ENCODE measurements at places on chromosomes 11 and 22.
A peak's percentile ranks its signal among the peaks of the same experiment; 100 is the strongest.

DNA sequence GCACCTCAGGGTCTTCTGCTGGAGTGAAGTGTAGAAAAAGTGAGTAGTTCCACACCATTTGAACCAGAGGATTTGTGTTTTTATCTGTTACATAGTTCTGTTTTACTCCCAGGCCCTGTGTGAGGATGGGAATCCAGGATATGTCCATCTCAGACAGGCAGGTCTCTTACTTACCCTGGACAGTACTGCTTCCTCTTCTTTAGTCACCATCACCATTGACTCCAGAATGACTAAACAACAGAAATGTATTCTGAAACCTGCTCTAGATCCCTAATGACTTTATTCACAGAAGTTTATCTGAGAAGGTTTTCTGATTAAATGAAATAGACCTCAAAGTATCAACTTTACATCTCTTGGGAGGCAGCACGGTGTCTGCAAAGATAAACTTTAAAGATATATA, 33.6 kb downstream of the CYP2R1 start:
- DNase-seq: no peak

- DNase-seq: peak; percentile 95
Measured at GRCh38 chr11:33899400-33900037, 7.6 kb upstream of the LMO2 start.

DNA sequence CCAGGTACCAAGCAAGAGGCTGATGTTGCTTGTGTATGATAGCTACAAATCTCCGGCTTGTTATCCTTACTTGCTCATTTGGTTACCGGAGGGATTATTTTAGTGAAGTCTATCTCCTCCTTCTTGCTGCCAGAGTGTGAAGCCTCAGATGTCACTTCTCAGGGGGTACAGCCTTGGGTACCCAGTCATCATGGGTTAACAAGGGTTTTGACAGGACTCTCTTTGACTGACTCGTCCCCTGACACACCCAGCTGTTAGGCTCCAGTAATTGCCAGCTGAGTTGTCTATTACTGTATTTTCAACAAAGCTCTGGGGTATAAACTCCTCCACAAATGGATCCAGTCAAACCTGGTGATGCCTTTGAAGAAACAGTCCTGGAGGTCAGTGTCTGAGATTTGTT, 11.9 kb upstream of the PELI3 start:
- DNase-seq: no peak

DNA sequence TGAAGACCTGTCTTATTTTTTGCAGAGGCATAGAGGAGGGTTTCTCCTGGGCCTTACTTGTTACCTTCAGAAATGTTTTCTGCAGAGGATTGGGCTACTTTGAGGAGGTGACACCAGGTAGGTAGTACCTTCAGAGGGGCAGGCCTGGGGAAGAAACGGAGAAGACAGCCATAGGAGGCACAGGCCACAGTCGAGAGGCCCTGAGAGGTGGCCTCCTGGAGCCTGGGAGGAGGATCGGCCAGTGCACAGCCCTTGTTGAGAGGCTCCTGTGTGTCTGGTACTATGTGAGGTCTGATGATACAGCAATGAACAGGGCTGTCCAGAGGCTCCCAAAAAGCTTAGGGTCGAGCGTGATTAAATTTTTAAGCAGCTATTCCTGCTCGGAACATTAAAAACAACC, 11.5 kb downstream of the GTPBP1 start:
- no peak for DNase-seq

- DNase-seq: no peak
Measured at GRCh38 chr22:45709060-45709739, 37.6 kb downstream of the ATXN10 start.

DNA sequence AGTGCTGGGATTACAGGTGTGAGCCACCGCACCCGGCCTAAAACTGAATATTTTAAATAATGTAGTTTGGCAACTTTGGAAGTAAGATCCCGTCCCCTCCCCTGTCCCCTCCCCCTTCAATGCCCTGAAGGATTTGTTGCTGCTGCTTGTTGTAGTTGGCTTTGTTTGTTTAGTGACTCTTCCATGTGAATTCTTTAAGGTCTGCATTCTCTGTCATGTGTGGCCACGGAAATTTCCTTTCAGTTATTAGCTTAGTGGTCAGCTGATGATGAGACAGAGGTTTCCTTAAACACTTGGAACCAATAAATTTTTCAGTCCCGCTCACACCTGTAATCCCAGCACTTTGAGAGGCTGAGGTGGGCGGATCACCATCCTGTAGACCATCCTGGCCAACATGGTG, 109.9 kb downstream of the MPPED1 start:
- DNase-seq: no peak

DNA sequence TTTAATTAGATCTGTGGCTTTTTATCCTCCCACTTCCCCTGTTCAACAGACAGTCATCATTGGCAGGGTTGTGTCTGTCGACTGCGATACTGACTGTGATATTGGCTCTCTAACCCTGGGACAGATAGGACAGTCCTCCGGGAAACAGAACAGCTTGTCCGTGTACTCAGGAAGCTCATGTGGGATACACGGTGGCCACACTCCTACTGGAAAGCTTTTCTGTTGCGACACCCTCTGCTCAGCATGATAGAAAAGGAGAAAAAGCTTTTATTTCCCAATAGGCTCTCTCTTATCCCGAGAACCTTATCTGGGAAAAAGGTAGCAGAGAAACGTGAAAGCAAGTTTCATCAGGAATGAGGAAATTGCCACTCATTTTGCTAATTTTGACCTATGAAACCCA, 60.4 kb upstream of the HSPA8 start:
- DNase-seq: no peak

DNA sequence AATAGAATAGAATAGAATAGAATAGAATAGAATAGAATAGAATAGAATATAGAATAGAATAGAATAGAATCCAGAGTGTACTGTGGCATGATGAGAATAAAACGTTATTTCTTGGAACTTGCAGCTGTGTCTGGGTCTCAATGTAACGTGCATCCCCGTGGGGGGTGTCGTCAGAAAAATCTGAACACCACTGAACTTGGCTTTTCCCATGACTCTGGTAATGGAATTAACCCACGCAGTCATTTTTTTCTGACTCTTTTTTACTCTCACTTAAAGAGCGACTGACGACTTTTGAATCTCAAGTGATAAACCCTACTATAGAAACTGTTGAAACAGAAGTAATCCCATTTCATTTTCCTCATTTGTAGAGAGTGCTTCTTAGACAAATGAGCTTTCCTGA, 92.4 kb upstream of the BID start:
- DNase-seq: no peak

DNA sequence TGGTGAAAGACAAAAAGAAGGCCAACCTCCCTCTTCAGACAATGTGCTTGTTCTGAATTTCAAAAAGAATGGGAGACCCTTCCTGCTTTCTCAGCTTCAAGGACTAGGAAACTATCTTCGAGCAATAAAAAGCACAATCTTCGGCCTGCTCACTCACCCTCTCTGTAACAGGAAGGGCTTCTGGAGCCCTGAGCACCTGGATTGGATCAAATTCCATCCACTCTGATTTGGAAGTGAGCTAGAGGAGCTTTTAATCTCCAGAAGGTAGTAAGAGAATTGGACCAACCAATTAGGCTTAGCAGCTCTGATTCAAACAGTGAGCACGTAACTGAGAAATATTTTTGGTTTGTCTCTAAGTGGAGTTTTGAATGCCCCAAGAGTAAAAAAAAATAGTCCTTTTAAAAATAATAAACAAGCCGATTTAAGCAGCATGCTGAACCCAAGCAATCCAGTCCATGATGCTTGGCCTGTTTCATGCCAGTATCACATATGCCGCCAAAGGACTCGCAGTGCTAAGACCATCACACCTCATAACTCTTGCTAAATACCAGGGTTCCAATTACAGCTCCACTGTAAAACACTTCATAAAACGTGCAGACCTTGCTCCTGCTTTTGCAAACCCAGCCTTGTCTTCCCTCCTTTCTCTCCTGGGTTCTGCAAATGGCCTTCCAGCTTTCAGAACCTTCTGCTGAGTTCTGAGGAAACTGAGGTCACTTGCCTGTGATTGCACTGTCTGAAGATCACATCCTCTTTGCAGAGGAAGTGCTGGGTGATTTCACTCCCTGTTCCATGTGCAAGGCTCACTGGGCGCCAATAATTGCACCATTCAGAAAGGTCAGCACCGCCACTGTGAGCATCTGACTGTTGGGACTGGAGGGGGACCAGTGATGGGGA, 74.4 kb downstream of the SLC1A2 start:
- DNase-seq: no peak

- no peak for DNase-seq
Measured at GRCh38 chr11:19677381-19678080, 35.1 kb upstream of the NAV2 start.

- DNase-seq: peak; percentile 78
Measured at GRCh38 chr11:87322568-87322967, 284.8 kb downstream of the TMEM135 start.

DNA sequence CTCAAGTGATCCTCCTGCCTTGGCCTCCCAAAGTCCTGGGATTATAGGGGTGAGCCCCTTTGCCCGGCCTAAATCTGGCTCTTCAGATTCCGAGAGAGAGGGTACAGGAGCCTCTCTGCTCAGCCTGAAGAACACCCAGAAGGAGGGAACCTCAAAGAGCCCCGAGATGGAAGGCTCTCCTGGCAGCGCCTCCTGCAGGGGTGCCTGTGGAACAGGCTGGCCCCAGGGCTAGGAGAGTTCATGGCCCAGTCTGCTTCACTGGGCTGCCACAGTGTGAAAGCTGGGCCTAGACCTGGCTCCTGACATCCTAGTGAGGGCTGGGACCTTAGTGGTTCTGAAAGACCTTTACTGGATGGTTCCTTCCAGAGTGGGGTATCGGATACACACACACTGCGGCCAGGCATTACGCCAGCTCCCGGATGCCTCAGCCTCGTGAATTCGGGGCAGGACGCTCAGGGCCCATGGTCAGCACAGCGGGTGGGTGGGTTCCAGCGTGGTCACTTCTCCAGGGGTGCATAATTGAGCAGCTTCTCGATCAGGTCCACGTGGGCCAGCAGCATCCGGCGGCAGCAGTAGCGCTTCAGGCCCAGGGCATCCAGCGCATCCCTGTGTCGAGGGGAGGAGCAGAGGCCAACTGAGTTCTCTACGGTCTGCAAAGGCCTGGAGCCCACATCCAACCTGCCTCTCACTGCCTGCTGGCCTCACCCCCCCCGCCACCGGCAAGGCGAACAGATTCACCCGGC, 2.3 kb downstream of the POLR2L start:
- no peak for DNase-seq

DNA sequence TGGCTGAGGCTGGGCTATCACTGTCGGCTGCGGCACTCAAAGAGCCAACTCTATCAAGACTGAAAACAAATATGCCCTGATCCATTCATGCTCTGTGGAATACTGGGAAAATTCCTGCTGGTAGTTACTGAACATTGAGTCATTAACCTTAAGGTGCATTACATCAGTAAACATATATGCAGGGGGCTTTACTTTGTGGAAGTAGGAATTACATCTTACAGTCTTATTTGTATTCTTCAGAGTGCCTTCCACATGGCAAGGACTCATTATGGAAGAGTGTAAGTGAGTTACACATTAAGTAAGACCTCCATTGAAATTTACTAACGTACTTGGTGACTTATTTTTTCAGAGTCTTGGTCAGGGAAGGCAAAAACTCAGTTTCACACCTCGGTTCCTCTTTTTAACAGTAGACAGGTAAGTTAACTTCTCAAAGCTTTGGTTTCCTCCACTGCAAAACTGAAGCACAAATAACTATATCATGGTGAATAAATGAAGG, 4.5 kb downstream of the OR5B21 start:
- no peak for DNase-seq

DNA sequence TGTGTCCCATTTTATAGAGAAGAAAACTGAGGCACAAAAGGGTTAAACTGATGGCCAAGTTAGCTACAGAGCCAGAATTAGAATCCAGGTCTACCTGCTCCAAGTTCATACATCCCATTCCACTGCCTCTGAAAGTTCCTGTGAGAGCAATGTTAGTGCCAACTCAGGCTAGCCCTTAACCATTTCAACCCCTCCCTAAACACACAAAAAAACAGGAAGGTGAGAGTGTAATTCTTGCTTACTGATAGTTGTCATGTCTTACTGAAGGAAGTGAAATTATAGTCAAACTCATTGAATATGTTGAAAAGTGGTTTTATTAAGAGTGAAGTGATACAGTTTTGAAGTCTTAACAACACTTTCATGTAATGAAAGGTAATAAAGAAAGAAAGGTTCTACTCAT, 2.9 kb upstream of the E2F8 start:
- DNase-seq: no peak

DNA sequence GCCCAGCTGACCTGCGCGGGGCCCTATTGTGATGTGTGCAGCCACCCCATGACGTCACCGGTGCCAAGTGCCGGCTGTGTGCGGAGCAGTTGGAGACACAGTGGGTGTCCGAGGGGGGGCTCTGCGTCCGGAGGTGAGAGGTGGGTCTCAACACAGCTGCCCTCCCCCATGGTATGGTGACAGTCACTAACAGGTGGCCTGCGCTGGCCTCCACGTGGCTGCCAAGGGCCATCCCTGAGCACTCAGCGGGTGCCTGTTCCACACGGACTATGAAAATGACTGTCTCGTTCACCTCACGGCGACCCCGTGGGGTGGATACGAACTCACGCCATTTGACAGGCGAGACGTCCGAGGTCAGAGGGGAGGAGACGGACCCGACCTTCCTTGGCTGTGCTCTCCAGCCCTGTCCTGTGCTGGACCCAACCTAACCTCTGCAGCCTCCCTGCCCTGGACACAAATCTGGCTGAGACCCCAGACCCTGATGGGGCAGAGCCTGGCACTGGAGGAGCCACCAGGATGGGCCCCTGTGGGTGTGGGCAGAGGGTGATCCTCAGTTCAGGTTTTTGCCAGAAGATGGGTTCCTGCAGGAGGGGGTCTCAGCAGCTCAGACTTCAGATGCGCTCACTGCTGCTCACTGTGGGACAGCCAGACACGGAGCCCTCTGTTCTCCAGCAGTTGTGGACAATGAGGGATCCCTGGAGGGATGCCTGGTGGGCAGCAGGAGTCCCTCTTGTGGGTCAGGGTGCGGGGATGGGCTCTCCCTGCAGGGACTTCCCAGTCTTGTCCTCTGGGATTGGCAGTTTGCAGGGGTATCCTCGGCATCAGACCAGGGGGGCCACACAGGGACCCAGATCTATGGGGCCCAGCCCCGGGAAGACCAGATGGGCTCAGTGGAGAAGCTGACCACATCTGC, 6.3 kb downstream of the HRAS start:
- peak; percentile 79 for DNase-seq

DNA sequence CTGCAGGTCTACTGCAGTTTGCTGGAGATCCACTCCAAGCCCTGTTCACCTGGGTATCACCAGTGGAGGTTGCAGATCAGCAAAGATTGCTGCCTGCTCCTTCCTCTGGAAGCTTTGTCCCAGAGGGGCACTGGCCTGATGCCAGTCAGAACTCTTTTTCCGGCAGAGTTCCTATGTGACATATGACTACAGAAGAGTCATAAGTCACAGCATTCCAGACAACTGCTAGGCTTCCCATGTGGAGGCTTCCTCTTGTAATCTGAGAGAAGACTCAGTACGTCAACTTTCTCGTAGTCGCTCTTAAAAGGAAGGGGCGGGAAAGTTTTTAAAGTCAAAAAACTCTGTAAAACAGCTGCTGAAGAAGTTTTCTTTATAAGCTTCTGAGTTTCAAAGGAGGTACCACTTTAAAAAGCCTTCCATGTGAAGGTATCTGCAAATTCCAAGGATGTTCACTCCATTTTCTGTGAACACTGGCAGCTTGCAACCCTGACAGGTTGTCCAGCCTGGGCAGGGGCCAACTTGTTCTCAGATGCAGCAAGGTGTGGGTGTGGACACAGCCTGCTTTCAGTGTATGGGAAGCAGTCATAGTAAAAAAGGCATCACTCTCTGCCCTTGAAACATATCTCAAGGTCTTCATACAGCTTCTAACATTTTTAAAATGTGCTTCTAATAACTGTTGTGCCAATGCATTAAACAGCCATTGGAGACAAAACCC, 97.8 kb downstream of the ME3 start:
- peak; percentile 43 for DNase-seq

GRCh38 chr11:93663021-93663420, 1.5 kb downstream of the CEP295 start:
- DNase-seq: no peak

GRCh38 chr11:121134741-121135312, 33.8 kb downstream of the TECTA start:
- peak; percentile 68 for DNase-seq

All from tongue (tissue), 3 donors.